ENCODE measurements at places on chromosomes 4 and X. TPM values are rescaled to one million over a fixed set of nuclear protein-coding genes. Genes with fewer than 3 reads are reported as not detected.

DNA sequence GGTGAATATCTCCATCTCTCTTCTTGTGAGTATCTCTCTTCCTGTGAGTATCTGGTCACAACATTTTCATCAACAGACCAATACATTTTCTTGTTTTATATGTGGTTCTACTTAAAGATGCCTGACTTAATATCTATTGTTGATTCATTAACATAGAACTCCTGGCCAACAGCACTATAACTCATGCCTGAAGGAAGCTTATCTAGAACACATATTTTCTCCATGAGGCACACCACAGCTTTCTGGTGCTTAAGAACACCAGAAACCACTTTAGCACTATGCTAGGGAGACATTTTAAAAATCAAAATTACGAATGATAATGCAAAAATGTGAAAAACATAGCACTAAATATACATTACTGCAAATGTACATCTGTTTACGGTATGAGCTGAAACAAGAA lies 190.4 kb downstream of the GABRB1 start:
- no peak for DNase-seq

DNA sequence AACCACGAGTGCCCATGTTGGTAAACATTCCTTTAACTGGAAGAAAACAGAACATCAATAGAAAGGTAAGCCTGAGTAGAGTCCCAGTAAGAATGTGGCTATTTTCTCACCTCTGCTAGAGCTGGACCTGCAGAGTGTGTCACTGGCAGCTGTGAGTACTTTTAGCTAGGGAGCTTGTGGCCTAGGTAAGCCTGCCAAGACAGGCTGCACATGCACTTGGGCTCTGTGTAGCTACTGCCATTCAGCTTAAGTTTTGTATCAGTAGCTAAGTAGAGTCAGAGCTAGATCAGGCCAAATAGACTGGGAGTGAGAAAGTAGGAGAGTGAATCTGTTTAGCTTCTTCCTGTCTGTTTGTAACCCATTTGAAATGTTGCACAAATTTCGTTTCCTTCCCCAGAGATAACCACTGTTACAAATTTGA lies 35.3 kb downstream of the RBPJ start:
- DNase-seq = no peak

GRCh38 chr4:139171876-139172691 lies 4.9 kb downstream of the ELF2 start:
- no peak for DNase-seq

GRCh38 chrX:148722966-148723365 lies 222.5 kb downstream of the AFF2 start:
- DNase-seq = no peak

DNA sequence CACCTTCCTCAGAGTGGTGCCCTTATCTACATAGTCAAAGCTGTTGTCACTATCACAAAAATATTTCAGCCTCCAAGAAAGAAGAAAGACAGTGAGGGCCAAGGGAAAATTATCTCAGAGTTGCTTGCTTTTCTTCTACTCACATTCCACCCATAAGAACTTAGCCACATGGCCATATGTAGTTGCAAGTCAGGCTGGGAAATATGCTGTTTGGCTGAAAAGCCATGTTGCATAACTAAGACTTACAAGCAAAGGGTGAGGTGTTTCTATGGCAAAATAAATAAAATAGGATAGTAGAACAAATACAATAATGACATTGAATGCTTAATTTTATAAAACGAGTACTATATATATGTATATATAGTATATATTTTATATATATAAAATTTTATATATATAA lies 365.9 kb upstream of the PABPC4L start:
- DNase-seq = no peak

DNA sequence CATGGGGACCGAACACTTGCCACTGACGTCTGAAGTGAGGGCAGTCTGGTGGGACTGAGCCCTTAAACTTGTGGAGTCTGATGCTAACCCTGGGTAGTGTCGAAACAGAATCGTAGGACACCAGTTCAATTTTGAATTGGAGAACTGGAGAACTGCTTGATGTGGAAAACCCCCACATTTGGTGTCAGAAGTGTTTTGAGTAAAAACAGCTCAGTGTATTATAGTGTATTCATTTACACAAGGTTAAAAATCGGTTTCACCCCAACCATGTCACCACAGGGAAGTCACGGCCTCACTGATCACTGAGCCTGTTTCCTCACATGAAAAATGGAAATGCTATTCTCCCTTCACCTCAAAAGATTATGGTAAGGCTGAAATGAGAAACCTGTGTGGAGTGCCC lies 21.9 kb downstream of the PIN4 start:
- DNase-seq = no peak

- no peak for DNase-seq
These were observed 4.6 kb downstream of the PCDH19 start for GRCh38 chrX:100405424-100405823.

DNA sequence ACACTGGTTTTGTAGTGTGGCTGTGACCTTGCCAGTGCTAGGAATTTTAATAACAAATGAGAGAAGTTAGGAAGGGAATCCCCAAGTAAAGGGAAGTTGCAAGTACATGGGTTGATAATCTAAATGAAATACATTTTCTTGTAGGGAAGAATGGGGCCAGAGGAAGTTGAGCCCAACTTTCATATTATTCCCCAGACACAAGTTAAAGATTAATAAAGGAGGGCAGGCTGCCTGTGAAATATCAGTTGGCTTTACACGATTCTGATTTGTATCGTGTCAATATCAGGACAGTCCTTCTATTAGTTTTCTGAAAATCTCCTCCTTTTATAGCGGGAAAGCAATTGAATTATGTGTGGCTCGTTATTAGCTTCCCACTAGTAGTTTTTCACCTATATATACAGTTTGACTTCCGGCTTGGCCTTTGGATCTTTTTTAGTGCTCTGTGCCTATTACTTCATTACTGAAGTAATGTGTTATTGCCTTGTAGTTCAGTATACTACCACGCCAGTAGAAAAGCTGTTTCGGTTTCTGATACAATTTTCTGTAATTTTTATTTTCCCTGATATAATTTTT lies 1.7 kb downstream of the PDLIM5 start:
- no peak for DNase-seq

GRCh38 chrX:10326578-10326977 lies 169.8 kb downstream of the CLCN4 start:
- no peak for DNase-seq

DNA sequence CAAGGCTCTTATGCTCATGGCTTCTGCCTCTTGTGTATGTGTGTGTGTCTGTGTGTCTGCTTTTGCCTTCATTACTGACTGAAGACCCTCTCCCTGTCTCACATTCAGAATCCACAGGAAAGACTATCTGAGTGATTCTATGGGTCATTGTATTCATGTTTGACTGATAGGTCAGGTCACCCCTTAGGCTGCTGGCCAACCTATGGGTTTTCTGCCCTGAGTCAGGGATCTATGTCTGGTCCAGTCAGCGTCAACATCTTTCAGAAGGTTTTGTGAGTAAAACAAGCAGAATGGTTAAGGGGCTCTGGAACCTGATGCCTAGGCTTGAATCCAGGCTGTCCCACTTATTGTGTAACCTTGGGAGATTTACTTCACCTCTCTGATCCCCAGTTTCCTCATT lies 30.5 kb downstream of the NHSL2 start:
- DNase-seq = no peak

GRCh38 chrX:23201706-23202105 lies 132.9 kb upstream of the PTCHD1 start:
- no peak for DNase-seq

DNA sequence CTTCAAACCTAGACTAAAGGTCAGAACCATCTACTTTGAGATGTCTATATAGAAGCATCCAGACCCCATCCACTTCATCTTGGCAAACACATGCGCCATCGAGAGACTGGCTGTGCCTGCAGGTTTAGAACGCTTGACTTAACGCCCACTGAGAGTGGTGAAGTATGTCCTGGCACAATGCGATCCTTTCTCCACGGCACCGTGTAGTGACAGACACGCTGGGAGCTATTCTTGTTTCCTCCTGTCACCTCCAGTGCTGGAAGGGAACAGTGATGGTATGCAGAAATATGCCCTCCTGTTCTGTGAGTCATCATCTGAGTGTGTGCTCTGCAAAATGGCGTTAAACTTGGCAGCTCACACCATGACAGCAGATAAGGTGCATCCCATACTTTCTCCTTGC lies 330.2 kb downstream of the NLGN4X start:
- DNase-seq = no peak

GRCh38 chrX:40975951-40976350 lies 109.3 kb upstream of the USP9X start:
- DNase-seq = no peak

- peak; percentile 75 for DNase-seq
These were observed 29.2 kb upstream of the MXD4 start for GRCh38 chr4:2290974-2291704.

- peak; percentile 39 for DNase-seq
These were observed 658 bp downstream of the KDM6A start for GRCh38 chrX:44873415-44874276.

The RNF128 gene
- total RNA-seq = not detected

The PPP4R3C gene
- not detected for total RNA-seq
